Retinal pigment epithelial cell (primary cell): ENCODE measurements at places on chromosomes 5 and 9.
A peak's percentile ranks its signal among the peaks of the same experiment; 100 is the strongest.

DNA sequence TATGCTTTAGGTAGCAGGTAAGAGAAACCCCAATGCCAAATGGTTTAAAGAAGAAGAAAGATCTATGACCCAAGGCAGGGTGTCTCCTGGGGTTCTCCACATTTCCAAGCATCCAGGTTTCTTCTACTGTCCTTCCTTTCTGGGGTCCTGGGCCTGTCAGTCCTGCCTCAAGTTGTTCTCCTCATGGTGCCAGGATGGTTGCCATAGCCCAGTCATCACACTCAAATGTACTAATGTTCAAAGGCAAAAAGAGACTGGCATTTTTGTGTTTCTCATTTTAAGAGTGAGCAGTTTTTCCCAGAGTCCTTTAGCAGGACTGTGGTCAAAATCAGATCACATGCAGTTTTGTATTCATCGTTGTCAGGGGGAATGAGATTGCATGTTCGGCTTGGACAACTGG is 59.9 kb upstream of the BOD1 start:
- no peak for DNase-seq

DNA sequence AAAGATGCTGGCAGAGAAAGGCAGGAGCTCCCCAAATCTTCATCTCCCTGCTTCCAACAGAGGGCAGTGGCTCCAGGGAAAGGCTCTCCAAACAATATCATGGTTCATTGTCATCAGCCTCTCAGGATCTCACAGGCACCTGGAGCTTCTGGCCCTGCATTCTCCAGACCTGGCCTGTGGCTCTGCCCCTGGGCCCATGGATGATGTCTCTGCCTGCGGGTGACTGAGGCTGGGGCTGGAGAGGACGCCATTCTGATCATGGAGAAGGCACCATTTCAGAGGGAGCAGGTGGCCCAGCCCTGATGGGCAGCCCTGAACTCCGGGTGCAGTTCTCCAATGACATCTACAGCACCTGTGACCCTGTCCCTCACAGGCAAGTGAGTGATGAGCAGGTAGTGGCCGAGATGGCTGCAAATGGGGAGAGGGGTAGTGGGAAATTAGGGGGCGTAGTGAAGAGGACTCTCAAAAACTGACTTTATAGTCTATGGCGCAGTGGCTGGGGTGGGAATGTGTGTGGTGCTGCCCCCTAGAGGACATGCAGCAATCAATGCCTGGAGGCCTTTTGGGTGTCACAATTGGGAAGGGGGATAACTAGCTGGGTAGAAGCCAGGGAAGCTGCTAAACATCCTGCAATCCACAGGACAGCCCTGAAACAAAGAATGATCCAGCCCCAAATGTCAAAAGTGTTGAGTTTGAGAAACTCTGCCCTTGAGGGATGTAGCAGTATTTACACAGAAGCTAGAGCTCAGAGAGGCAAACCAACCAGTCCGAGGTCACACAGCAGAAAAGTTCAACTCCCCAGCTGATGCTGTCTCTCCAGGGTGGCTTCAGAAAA is 3.2 kb downstream of the SH3PXD2B start:
- no peak for DNase-seq

GRCh38 chr5:364497-364896 is 43.0 kb downstream of the AHRR start:
- no peak for DNase-seq

- DNase-seq, result no peak
Measured at GRCh38 chr9:86413971-86414880, 60.0 kb upstream of the TUT7 start.

- peak; percentile 58 for DNase-seq
Measured at GRCh38 chr9:99357575-99357974, 135.5 kb downstream of the SEC61B start.

DNA sequence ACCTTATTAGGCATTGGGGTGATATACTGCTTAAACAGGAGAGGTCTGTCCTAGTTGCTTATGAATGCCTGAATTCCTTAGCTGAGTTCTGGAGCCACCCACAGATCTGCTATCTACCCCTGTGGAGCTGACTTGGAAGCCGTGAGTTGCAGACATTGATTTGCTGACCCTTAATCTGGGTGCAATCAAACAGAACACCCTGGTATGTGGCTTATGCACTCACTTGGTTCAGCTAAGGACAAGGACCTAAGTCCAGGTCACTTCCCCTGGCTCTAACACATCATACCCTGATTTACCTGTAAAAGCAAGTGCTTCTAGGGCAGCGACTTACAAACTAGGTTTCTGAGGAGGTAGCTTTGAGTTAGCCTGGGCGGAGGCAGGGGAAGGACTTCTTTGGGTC is 41.6 kb upstream of the TLR4 start:
- DNase-seq, result no peak

DNA sequence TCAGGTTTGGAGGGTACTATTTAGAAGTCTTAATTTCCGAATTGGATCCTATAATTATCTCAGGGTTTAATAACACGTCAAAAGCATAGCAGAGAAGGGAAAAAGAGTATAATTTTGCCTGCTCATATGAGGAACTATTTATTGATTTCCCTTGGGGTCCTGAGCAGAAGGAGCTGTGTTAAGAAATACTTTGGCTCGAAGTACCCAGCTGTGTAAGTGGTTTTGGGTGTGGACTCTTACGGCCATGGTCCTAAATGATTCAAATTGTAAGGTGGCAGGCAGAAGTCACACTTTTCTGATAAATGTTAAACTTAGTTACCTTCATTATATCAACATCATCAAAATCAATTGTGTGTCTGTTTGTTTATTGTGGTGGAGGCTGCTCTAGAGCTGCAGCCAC is 190.4 kb downstream of the MTRR start:
- no peak for DNase-seq

- DNase-seq, result no peak
Measured at GRCh38 chr5:33072296-33072695, 361.2 kb downstream of the NPR3 start.

DNA sequence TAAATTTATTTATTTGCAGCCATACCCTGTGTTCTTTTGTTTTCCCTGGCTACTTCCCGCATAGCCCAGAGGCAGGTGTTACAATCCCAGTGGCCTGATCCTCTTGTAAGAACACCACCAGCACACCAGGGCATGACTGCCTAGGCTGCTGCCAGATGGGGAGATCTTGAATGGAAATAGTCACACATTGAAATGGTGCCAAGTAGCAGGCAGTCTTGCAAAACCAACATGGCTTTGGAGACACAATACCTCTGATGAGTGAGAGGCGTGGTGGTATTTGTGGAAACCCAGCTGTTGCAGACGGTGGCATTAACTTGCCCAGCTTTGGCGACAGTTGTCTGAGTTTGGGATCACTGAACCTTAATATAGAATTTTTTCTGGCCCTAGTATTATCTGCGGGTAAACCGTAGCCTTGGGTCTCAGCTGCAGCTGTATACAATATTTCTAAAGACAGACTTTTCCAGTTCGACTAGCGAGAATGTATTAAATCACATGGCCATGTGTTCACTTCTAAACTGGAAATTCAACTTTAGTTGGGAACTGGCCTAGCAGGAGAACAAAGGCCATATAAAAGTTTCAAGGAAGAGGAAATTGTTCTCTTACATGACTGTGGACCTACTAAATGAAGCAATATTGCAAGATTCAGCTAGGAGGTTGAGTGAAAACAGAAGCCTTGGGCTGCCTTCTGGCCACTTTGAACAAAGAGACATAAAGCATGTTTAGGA is 277.0 kb downstream of the SMARCA2 start:
- no peak for DNase-seq

GRCh38 chr9:37916471-37917312 is 12.8 kb upstream of the SLC25A51 start:
- no peak for DNase-seq

DNA sequence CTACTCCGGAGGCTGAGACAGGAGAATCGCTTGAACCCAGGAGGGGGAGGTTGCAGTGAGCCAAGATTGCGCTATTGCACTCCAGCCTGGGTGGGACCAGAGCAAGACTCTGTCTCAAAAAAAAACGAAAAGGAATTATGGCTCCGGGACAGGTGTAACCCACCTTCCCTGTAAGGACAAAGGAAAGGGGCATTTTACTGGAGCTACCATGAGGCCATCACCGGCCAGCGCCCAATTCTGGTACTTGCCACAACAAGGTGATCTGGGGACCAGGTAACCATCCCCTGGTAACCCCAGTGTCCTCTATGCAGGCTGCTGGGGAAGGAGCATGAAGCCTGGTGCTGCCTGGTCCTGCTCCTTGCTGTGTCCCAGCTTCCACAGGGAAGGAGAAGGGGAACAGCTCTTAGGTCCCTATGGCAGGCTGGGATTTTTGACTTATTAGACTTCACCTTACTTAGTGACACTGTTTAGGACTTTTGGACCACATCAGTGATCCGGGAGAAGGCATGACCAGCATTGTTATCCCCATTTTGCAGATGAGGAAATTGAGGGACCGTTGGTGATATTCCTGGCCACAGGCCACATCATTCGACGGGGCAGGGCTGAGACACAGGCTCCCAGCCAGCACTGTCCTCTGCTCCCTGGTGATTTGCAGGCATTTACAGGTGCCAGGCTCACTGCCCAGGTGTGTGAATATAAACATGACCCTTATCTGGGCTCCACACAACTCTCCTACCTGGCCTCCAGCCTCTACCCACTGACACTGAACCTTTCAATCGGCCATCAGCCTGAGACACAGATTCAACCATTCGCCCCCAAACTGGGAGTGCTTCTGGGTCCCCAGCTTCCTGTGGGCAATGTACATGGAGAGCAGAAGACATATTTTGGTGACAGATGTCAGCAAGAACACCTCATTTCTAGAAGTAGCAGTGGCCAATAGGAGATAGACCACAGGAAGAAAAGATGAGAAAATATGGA is 26.5 kb upstream of the ABO start:
- no peak for DNase-seq

DNA sequence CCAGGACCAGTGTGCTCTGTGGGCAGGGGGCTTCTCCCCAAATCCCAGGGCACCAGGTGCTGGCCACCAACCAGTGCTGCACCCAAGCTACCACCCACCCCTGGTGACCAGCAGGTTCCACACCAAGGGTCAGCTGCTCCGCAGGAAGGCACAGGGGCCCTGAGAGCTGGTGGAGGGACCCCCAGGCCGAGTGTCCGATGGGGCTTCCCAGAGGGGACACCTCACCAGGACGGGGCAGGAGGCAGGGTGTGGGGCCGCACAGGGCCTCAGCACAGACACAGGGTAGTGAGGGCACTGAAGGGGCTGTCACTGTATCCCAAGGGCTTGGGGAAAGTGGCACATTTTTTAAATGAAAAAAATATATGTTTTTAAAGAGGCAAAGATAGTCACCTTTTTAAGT is 18.1 kb downstream of the LCN9 start:
- no peak for DNase-seq

DNA sequence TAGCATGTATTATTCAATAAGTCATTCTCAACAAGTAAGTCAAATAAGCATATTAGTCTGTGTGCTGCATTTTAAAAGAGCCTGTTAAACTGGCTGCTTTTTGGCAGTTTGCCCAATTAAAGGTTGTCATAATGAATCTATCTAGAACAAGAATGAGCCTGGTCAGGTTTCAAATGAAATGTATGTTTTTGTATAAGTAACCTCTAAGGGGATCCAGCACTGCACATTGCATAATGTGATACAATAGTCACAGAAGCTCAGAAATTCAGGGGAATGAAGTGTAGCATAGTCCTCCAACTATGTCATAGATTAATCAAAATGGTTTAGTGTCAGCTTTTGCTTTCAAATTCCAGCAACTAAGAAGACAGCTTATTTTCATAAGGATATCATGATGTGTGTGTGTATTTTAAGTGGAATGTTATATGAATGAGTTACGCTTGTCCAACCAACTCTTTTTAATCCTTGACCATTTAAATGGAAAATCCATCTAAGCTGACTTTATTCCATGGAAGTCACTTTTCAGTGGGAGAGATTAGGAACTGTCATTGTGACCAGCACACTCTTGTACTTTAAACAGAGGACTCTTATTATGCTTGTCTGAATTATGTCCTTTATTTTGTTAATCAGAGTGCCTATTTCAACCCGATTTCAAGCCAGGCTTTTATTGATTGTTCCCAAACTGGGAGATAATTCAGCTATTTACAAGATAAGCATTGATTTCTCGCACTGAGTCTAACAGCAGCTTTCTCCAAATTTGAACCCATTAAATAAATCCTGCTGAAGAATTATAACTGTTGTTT is 283.9 kb upstream of the ADAMTSL1 start:
- peak; percentile 88 for DNase-seq

- DNase-seq, result no peak
Measured at GRCh38 chr5:114434396-114435219, 72.7 kb downstream of the KCNN2 start.

GRCh38 chr9:109027176-109027575 is 13.9 kb upstream of the CTNNAL1 start:
- DNase-seq, result peak; percentile 40

DNA sequence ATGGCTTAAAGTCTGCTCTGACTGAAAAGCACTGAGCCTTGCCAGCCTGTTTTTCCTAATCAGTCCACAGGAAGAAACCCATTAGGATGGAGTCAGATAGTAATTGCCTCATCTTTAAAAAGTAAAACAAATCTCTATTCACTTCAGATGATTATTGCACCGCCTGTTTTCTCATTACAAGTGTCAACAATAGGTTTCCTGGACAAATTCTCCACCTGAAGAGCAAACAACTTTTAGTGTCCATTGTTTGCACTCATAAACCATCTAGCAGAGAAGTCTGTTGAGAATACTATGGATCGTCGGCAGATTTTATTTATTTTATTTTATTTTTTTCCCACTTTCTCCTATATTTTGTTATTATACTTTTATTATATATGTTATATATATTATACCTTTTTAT is 20.3 kb downstream of the C5orf63 start:
- no peak for DNase-seq

- DNase-seq, result no peak
Measured at GRCh38 chr5:167899490-167900070, 391.9 kb upstream of the WWC1 start.

GRCh38 chr5:127758766-127759283 is 55.6 kb downstream of the CCDC192 start:
- no peak for DNase-seq

- DNase-seq, result no peak
Measured at GRCh38 chr9:79154806-79155205, 417.0 kb upstream of the TLE4 start.

- no peak for DNase-seq
Measured at GRCh38 chr5:95938347-95938746, 23.3 kb downstream of the ELL2 start.

- no peak for DNase-seq
Measured at GRCh38 chr5:110865400-110866094, 126.7 kb downstream of the SLC25A46 start.

GRCh38 chr9:135326633-135327152 is 152.9 kb upstream of the PPP1R26 start:
- no peak for DNase-seq

DNA sequence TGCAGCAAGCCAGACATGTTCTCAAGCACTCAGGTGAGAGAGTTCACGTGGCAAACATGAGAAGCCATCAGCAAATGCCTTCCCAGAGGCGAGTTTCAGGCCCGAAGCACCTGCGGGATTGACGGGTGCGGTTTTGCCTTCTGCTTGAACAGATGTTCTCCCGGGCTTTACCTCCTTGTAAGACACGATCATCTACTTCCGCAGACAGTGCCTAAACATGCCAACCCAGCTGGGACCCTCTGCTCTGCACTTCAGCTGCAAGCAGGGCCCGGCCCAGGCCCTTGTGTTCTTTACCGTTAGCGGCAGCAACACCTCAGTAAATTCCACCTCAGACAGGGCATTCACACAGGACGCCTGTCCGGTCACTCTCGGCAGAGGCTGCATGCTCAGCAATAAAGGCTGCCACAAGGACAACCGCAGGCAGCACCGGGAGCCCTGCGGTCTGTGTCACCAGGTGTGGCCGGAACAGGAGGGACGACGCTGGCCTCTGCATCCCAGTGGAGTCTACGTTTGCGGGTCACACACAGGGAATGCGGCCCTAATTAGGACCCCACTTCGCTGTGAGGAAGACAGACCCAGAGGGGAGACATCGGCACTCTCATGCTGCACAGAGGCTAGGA is 139.6 kb downstream of the ROR2 start:
- DNase-seq, result no peak

- no peak for DNase-seq
Measured at GRCh38 chr9:69599232-69599971, 72.8 kb downstream of the APBA1 start.
